ENCODE measurements at places on chromosomes 1 and 21. TPM values are rescaled to one million over a fixed set of nuclear protein-coding genes. Genes with fewer than 3 reads are reported as not detected.

DNA sequence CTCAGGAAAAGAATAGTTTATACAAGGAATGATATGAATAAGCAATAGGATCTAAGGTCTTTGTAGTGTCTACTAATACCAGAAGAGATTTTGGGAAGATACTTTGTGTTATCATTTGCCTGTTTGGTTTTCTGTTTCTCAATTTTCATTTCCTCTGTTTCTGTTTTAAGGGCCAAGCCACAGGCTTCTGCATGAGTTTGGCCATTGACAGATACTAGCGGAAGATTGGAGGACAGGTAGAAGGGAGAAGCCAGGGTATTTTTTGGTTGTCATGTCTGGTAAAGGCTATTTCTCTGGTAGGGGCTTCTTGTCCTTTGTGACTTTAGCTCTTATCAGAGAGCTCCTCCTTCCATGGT lies 51.4 kb downstream of the HS2ST1 start:
- H3K27me3 ChIP-seq = no peaks in the 10 kb centered on the region
- H3K36me3 ChIP-seq = no peaks in the 10 kb centered on the region
- peaks cover 23% of the 10 kb centered on the region for H3K4me1 ChIP-seq
- no peak for DNase-seq
- H3K4me3 ChIP-seq = no peak overlapping the region
- H3K27ac ChIP-seq = peak overlapping the region; percentile 58

- no peaks in the 10 kb centered on the region for H3K36me3 ChIP-seq
- H3K4me1 ChIP-seq = peaks cover 35% of the 10 kb centered on the region
- peak overlapping the region; percentile 90 for H3K27ac ChIP-seq
- peak overlapping the region; percentile 63 for H3K4me3 ChIP-seq
- H3K27me3 ChIP-seq = no peaks in the 10 kb centered on the region
- DNase-seq = peak; percentile 70
Observed at GRCh38 chr1:173122958-173123852, 72.5 kb upstream of the TNFSF18 start.

DNA sequence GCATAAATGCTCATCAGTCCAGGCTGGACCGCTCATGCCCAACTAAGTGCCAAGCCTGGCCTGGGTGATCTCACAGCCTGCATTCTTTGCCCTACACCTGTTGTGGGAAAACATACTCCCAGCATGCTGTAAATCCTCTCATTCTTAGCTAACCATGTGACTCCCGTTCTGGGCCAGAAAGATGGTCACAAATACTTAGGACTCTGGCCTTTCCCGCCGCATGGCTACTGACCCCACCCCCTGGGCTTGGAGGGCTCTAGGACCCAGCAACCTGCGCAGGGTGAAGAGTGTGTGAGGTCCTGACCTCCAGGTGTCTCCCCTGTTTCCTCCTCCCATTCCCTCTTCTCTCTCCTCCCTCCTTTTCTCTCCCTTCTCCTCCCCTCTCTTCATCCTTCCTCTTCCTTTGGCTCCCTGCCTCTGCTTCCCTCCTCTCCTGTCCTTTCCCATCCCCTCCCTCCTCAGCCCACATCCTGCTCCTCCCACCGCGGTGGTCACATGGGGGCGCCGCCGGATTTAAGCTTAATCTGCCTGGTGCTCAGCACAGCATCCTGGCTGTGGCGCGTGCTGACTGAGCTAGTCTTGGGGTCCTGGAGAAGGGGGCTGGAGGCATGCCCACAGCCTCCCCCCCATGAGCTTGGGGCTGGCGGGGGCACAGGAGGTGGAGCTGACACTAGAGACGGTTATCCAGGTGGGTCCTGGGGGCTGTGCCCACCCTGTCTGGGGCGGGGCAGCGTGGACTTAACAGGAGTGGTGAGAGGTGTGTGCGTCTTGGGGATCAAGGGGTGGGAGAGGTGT lies at the start of gene CROCC:
CROCC (plus strand) TSS at position 541 of the 795 bp plus-strand sequence; CDS start at position 629, 88 bp downstream.
- DNase-seq = no peak
- peak within 1 kb of the TSS; percentile 69 for H3K27ac ChIP-seq
- peaks cover 31% of the 10 kb centered on the region for H3K4me1 ChIP-seq
- no peaks in the 10 kb centered on the region for H3K36me3 ChIP-seq
- H3K4me3 ChIP-seq = peak within 1 kb of the TSS; percentile 62
- no peaks in the 10 kb centered on the region for H3K27me3 ChIP-seq

DNA sequence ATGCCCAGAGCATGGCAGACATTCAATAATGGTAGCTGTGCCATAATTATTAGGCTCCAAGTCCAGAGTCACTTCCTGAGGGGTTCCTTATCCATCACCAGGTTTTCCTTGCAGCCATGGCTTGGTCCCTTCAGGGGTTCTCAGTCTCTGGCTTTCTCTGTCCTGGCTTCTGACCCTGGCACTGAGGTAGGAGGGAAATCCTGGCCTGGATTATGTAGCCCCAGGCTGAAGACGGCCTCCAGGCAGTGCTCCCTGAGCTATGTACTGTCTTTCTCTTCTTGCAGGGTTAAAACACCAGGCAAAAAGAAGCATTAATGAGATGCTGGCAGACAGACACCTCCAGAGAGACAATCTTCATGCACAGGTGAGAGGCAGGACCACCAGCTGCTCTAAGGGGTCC lies 9.5 kb upstream of the PADI3 start:
- peaks cover 4% of the 10 kb centered on the region for H3K4me1 ChIP-seq
- no peak overlapping the region for H3K27ac ChIP-seq
- no peak overlapping the region for H3K4me3 ChIP-seq
- no peak for DNase-seq
- H3K36me3 ChIP-seq = no peaks in the 10 kb centered on the region

DNA sequence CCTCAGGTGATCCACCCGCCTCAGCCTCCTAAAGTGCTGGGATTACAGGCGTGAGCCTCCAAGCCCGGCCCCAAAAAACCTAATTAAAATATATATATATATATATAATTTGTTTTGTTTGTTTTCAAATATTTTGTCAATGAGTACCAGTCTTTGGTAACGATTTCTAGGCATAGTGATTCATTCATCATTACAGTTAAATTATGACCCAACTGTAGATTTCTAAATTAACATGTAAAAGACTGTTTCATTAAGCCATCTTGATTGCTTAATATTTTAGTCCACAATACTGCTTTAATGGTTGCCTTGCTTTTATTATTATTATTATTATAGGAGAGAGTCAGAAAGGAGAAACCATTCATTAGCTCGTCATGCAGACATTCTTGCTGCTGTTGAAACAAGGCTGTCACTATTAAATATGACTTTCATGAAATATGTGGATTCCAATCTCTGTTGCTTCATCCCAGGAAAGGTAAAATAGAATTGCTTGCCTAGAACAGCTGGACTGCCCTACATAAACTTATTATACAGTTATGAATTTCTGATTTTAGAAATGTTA lies 19.9 kb downstream of the FBXO28 start:
- DNase-seq = no peak
- no peaks in the 10 kb centered on the region for H3K27me3 ChIP-seq
- H3K4me1 ChIP-seq = no peaks in the 10 kb centered on the region
- H3K4me3 ChIP-seq = no peak overlapping the region
- H3K36me3 ChIP-seq = peaks cover 20% of the 10 kb centered on the region

DNA sequence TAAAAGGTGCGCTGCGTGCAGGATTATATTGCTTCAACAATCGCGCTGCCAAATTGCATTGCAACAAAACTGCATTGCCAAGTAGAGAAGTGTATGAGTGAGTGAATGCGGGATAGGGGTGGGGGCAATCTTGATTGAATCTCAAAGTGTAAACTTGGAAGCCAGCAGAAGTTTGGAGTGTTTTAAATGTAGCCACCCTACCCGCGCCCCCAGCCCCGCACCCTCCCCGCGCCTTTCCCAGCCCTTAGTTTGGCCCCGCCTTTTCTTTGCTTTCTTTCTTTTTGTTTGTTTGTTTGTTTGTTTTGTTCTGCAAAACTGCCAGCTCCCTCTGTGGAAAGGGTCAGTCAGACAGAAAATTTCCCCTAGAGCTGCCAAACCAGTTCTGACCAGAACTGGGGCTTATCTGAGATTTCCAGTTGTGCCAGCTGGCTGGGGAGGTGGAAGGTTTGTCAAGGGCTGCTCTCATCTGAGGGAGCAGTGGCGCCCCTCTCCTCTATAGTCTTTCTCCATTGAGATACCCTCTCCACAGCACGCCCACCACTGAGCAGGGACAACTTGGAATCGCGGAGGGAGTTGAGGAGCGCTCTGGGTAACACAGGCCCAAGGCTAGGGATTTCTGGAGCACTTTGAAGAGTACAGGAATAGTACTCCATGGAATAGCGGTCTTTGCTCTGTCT lies 666 bp upstream of the BEND5 start:
- H3K4me3 ChIP-seq = peak overlapping the region; percentile 97
- H3K27ac ChIP-seq = peak overlapping the region; percentile 95
- peaks cover 54% of the 10 kb centered on the region for H3K4me1 ChIP-seq
- DNase-seq = no peak
- peaks cover 5% of the 10 kb centered on the region for H3K36me3 ChIP-seq
- no peaks in the 10 kb centered on the region for H3K27me3 ChIP-seq

DNA sequence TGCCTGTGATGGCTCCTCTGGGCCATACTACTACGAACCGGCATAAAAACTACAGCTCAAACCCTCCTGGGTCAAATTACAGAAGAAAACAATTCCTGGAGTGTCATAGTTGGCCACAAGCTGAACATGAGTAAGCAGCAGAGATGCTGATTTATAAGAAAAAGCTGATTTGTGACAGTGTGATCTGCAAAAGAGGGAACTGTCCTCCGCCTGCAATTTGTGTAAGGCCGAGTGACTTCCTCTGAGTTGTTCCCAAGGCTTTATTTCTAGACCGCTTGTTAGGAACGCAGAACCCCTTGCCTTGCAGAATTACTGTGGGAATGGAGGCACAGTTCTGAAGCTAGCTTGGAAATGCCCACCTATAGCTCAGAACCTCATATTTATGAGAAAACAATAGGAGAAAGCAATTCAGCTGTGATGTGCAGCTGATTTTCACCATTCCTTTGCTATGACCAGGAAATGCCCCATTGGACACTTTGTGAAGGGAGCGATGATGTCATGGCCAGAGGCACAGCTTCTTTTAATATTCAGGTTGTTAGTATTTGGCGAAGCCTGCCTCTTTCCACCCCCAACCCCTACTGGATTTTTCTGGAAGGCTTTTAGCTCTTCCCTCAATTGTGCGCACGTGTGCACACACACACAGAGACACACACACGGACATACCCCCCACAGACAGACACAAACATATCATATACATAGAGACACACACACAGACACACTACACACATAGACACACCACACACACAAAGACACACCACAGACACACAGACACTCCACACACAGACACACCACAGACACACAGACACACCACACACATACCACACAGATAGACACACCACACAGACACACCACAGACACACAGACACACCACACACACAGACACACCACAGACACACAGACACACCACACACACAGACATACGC lies 47.6 kb downstream of the IER5 start:
- H3K27ac ChIP-seq = peak overlapping the region; percentile 98
- H3K4me3 ChIP-seq = peak overlapping the region; percentile 79
- no peaks in the 10 kb centered on the region for H3K27me3 ChIP-seq
- peaks cover 77% of the 10 kb centered on the region for H3K4me1 ChIP-seq
- DNase-seq = no peak

DNA sequence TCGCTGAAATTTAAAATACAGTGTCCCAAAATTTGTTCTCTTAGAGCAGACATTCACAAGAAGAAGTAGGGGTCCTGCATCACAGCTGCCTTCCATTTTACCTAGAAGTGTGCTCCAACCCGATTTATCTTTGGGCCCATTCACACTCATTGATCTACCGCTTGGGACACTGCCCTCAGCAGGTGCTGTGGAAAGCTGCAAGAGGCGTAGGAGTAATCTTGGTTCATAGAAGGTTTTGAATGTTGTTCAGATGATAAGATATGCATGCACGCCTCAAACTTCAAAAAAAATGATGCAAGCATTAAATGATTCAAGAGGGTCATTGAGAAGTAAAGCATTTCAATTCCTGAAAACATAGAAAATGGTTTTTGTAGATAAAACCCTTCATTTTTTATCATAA lies 18.6 kb upstream of the C1orf105 start:
- no peaks in the 10 kb centered on the region for H3K27me3 ChIP-seq
- no peak overlapping the region for H3K4me3 ChIP-seq
- H3K27ac ChIP-seq = no peak overlapping the region
- no peak for DNase-seq
- H3K36me3 ChIP-seq = no peaks in the 10 kb centered on the region

CNIH3 gene
- 1.4 TPM for polyA plus RNA-seq

Measured in naive B cell (primary cell).